ENCODE measurements at places on chromosomes 13 and 19. TPM values are rescaled to one million over a fixed set of nuclear protein-coding genes. Genes with fewer than 3 reads are reported as not detected.
A peak's percentile ranks its signal among the peaks of the same experiment; 100 is the strongest.

- DNase-seq = peak; percentile 35
These were observed 5.2 kb downstream of the UBXN6 start for GRCh38 chr19:4452230-4452990.

Gene HS6ST3
- total RNA-seq = not detected

GRCh38 chr13:83796364-83796763, 85.9 kb downstream of the SLITRK1 start:
- no peak for DNase-seq

Gene CEACAM3
- not detected for total RNA-seq

DNA sequence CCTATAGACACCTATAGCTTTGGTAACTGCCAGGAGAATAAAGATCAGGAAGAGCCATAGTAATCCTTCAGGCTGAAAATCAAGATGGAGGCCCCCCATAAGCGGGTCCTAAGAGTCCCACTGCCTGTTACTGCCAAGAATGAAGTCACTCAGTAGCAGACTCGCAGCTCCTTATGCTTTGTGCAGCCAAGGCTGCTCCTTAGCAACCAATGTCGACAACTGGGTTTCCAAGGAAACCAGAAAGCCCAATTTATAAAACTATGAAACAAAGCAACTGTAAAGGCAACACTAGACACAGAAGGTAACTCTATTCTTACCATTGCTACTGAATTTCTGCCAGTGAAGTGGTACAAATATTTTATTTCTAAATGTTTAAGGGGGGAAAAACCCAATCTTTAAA, 56.5 kb downstream of the DCLK1 start:
- no peak for DNase-seq

- DNase-seq = no peak
These were observed 27.0 kb downstream of the TNFSF11 start for GRCh38 chr13:42600943-42601342.

DNA sequence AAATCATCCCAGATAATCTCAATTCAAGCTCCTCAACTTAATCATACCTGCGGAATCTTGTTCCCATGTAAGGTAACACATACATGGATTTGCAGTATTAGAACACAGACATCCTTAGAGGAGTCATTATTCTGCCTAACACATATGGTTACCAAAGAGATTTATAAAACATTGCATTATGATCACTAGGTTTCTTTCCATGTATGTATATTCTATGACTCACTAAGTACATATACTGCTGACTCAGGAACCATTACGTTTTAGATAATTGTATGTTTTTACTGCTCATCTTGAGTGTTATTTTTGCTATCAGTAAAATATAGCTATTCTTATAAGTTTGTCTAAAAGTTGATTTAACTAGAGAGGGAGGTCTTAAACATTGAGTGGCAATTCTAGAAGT, 182.9 kb downstream of the SLITRK6 start:
- DNase-seq = no peak

Gene DDA1
- total RNA-seq = 58.9 TPM

DNA sequence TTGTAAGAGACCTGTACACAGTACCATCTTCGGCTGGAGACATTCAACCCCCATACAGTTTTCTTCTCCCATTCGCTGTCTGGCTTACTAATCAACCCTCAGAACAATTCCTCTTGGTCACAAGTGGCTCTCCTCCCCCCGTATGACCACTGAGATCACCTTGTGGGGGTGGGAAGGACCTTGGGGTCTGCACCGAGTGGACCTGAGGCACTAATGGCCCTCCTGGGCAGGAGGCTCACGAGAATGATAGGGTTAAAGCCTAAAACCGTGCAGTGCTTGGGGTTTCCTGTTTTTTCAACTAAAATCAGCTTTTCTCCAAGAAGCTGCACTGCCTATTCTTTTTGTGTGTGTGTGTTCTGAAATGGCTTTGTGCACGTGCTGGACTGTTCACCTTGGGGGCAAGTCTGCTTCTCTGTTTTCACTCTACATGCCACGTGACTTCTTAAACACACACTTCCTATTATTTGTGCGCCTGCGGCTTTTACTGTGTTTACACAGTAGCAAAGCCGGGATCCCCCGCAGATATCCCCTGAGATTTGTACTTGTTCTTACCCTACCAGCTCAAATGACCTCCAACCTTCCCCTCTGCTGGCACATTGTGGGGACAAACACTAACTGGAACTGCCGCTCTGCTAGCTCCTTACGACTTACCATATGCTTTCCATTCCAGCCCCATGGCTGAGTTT, 12.3 kb downstream of the RBM26 start:
- DNase-seq = peak; percentile 62

DNA sequence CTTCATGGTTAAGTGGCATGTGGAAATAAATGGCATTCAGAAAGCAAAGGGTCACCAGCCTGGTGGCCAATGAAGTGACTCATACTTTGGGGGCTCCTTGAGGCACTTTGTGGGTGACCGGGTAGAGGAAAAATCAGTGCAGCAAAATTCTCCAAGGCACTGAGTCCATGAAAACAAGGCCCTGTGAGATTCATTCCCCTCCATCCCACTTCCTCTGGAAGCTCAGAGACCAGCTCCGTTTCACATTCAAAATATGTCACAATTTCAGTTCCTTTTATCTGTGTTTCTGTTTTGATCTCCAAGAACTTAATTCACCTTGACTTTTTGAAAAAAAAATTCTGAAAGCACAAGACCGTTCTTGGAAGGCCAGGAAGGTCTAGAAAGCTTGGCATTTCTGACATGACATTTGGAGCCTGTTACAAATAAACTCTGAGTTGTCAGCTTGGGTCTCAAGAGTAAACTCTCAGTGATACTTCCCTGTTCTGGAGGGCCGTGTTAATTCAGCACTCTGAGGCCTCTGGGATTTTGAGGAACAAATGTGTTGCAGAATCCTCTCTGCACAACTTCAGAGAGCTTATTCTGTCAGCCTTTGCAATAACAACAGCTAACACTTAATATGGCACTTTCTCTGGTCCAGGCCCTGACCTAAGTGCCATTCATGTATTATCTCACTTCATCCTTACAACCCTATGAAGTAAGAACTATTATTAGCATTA, 6.8 kb downstream of the CYSLTR2 start:
- DNase-seq = no peak

GRCh38 chr19:9865732-9866501, 30.8 kb downstream of the PIN1 start:
- peak; percentile 83 for DNase-seq

- DNase-seq = no peak
These were observed 116.9 kb downstream of the USP12 start for GRCh38 chr13:27054760-27055159.

GRCh38 chr13:101098873-101099272, 317.4 kb downstream of the NALCN start:
- DNase-seq = no peak

DNA sequence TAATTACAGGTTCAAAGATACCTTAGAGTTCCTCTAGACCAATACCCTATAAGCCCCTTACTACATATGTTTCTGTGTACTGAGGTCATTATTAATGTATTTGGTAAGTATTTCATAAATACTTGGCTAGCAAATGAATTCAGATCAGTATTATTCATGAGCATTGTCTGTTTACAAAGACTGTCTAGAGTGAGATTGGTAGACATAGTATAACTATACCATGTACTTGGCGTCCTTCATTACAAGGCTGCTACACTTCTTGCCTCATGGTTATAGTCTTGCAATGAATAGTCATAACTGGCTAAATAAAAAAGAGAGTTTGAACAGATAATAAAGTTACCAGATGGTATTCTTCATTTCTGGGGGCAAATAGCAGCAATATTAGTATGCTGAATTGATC, 12.1 kb downstream of the SETDB2 start:
- no peak for DNase-seq

GRCh38 chr19:35212241-35212640, 16.3 kb downstream of the FAM187B start:
- DNase-seq = no peak

GRCh38 chr19:16295057-16295456, 29.6 kb upstream of the KLF2 start:
- DNase-seq = no peak

GRCh38 chr19:3094601-3095440, 659 bp downstream of the GNA11 start:
- DNase-seq = no peak

DNA sequence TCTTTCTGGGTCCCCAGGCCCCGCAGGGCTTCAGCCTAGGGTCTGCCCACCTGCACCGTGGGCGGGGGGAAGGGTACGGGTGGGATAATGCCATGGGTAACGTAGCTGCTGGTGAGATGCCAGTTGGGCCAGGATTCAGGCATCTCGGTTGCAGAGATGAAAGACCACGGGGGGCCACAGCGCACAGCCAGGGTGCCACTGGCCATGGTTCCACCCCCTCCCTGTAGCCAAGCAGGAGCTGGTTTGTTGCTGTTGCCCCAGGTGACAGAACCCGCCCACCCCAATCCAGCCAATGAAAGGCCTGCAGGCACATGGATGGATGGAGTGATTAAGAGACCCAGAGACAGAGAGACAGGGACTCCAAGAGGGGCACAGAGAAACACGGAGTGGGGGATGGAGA, 1.0 kb upstream of the CGB7 start:
- DNase-seq = no peak

DNA sequence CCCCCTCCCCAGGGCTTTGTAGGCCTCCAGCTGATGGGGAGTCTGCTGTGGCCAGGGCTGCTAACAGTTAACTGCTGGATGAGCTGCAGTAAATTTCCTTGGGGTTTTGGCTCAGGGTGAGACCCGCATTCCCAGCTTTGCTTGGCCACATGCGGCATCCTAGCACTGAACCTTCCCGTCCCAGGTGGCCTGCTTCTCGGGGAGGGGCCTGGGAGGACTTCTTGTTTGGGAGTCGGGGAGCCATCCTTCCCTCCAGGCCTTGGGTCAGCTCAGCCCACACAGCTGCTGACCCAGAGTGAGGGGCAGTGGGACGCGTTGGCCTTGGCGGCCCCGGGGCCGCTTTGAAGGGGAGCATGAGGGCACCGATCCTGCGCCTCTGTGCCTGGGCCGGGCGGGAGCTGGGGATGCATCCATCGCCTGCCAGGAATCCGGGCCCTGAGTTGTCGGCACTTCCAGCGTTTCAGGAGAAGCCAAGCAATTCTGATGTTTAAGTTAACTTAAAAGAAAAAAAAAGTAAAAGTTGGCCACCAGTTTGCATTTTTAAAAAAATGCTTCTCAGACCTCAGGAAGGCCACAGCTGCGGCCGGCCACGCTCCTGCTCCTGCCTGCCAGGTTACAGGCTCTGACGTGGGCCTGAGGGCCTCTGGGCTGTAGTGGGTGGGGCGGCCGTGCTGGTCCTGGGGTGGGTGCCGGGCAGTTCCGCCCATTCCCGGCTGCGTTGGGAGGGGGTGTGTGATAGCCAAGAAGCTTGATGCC, 27.7 kb downstream of the CRTC1 start:
- DNase-seq = no peak

GRCh38 chr19:15291548-15292021, 40.8 kb downstream of the BRD4 start:
- no peak for DNase-seq

DNA sequence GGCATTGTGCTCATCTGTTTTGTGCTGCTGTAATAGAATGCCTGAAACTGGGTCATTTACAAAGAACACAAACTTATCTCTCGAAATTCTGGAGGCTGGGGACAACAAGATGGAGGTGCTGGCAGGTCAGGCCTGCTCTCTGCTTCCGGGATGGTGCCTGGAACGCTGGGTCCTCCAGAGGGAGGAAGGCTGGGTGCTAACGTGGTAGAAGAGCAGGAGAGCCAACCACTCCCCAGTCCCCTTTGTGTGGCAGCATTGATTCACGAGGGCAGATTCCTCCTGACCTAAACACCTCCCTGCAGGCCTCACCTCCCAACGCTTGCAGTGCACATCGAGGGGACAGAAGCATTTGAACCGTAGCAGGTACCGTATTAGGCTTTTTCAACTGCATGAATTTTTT, 34.1 kb upstream of the TFDP1 start:
- DNase-seq = no peak

Gene GPC5
- total RNA-seq = not detected

DNA sequence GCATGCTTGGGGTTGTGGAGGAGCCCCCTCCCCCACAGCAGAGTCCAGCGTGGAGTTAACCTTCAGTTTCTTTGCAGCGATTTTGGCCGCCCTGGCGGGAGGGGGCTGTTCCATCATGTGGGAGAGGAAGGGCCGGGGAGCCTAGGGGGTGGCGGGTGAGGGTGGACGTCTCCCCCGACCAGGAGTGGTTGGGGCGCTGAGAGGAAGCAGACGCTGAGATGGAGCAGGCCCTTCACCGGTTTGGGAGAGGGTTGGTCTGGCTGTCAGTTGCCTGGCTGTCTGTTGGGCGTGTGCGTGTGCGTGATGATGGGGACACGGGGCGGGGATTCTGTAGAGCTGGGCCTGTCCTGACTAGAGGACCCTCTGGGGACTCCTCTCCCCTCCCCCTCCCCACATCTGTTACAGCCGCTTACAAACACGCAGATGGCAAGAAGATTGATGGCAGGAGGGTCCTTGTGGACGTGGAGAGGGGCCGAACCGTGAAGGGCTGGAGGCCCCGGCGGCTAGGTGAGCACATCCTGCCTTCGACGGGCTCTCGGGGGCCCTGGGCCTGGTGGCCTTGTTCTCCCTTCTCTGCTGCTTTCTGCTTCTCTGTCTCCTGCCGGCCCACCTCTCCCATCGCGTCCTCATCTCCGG, 9.8 kb upstream of the LIN7B start:
- no peak for DNase-seq

GRCh38 chr13:43204591-43204990, 181.2 kb downstream of the DNAJC15 start:
- DNase-seq = no peak

DNA sequence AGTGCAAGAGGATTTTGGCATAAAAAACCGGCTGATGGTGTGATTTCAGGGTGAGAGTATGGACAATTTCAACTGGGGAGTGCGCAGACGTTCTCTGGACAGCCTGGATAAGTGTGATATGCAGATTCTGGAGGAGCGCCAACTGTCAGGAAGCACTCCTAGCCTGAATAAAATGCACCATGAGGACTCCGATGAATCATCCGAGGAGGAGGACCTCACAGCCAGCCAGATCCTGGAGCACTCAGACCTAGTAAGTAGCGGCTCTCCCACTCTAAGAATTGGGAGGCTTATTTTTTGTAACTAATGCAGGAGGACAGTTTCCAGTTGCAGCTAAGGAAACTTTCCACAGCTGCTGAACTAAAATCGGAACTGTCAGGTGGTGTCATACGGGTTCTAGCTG, 53.6 kb downstream of the ZAR1L start:
- no peak for DNase-seq

DNA sequence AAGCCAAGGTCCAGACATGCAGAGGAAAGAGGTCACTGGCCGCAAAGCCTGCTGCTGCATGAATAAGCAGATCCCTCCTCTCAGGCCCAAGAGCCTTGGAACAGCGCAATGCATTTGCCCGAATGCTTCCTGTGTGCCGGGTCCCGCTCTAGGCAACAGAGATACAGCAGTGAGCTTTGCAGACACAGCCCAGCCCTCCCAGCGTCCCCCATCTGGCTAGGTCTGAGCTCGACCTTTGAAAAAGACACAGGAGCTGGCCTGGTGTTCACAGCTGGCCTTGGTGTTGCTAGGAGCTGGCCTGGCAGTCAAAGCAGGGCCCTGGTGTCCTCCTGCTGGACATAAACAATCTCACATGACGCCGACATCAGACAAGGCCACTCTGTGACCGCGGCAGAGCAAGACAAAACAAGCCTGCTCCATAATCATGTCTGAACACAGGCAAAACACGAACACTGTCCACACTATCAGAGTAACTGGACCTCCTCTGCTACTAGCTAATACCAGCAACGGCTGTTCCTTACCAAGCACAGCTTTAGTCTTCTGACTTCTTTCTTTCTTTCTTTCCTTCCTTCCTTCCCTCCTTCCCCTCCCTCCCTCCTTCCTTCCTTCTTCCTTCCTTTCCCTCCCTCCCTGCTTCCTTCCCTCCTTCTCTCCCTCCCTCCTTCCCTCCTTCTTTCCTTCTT, 5.7 kb upstream of the PEX11G start:
- DNase-seq = no peak

GRCh38 chr19:1384478-1385110, 887 bp downstream of the NDUFS7 start:
- no peak for DNase-seq

Gene SLC25A41
- total RNA-seq = 0.44 TPM

Gene MIA
- not detected for total RNA-seq

Gene RGL3
- total RNA-seq = not detected
